ENCODE measurements at places on chromosomes 11 and 22.
A peak's percentile ranks its signal among the peaks of the same experiment; 100 is the strongest.

DNA sequence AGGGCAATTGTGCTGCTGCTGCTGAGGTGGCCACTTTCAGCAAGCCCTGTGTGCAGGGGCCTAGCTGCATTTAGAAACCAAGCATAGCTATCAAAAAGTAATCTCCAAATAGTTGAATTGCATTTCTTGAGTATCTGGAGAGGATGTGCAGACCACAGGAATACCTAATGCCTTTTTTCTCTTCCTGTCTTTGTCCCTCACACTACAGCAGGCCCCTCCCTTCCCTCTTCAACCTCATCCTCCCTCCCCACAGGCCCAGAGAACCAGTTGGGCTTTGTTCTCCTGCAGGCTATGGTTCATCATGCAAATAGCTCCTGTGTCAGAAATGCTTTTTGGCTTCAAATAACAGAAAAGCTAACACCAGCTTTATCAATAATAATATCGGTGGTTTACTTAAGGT lies 47.7 kb downstream of the DKK3 start:
- no peak for DNase-seq

- DNase-seq = no peak
These were observed 452.7 kb upstream of the CNTN5 start for GRCh38 chr11:98568013-98568412.

DNA sequence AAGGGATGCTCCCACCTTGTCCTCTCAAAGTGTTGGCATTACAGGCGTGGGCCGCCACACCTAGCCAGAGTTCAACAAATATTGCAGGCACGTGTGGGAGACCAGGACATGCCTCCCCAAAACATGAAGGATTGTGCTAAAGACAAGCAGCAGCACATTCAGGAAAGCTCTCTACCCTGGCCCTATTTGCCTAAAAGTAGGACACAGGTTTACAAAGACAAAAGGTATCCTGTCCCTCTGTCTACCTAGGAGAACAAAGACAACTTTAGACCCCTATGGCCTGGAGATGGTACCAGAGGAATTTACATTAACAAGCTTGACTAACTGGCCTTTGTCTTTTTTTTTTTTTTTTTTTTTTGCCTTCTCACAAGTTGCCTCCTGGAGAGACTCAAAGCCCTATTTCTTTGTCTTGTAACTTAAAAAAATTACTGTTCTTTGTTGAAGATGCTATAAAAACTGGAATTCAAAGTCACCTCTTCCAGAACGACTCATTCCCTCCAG lies 859 bp upstream of the ACCS start:
- DNase-seq = no peak

GRCh38 chr11:57109331-57109730 lies 72.4 kb upstream of the LRRC55 start:
- no peak for DNase-seq

DNA sequence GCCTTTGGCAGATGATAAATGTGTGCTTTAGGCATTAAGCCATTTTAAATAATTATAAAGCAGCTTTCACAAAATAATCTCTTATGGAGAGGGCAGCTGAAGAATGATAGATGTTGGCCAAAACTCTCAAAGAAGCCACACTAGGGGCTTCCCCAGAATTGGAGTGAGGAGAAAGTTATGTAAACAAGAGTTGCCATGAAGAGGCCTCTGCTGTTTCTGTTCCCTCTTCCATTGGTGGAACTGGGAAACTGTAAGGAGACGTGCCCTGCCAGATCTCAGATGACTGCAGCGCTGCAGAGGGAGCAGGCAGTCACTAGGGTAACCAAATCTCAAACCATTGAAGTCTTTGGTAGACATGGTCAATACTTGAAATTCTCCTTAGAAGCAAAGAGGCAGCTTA lies 19.4 kb upstream of the APLP2 start:
- DNase-seq = peak; percentile 14

DNA sequence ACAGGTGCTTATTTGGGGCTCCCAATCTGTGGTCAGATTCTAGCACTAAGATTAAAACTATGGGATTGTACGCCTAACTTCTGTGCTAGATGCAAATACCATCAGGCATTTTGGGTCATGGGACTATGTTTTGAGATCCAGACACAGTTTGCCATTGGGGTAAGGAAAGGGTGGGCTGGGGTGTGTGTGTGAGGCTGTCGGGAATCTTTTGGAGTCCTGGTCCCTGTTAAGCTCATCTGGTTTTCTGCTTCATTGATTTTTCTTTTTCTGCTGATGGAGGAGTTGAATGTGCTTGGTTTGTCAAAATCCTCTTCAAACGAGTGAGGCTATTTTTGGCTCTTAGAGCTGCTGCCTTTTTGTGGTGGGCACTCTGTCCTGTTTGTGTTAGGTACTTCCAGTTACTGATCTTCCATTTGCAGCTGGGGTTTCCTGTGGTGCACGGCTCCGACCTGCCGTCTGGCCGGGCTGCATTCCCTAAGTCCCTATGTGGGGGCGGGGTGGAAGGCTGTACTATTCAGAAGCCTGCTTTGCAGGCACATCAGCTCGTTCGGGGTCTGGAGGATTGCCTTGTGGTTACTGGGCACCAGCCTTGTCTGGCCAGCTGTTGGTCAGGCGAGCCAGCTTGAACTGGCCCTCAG lies 2.9 kb downstream of the BCR start:
- DNase-seq = peak; percentile 61

DNA sequence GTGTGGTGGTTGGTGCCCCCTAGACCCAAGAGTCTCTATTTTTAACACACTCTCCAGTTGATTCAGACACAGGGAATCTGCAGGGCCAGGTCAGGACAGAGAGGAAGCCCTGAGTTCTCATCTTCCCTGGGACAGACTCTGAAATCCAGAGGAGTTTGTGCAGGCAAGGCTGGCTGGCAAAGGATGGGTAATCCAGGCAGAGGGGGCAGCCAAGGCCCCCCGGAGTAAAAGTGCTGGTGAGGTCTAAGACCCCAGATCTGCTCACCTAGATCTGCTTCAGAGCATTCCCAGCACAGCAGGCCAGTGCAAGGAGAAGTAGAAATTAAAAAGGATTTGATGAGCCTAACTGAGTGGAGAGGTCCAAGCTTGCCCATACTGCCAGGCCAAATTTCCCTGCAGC lies 40.6 kb upstream of the MN1 start:
- no peak for DNase-seq

DNA sequence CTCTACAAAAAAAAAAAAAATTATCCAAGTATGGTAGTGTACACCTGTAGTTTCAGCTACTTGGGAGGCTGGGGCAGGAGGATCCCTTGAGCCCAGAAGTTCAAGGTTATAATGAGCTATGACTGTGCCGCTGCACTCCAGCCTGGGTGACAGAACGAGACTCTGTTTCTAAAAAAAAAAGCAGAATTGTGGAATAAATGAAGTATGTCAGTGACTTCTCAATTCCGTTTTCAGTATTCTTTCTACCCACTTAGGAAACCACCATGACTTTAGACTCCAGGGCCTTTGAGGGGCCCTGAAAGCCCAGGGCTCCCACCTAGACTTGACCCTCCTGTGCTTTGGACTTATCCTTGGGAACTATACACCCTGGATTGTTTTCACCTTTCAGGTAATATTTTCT lies 6.5 kb upstream of the NUP160 start:
- no peak for DNase-seq

DNA sequence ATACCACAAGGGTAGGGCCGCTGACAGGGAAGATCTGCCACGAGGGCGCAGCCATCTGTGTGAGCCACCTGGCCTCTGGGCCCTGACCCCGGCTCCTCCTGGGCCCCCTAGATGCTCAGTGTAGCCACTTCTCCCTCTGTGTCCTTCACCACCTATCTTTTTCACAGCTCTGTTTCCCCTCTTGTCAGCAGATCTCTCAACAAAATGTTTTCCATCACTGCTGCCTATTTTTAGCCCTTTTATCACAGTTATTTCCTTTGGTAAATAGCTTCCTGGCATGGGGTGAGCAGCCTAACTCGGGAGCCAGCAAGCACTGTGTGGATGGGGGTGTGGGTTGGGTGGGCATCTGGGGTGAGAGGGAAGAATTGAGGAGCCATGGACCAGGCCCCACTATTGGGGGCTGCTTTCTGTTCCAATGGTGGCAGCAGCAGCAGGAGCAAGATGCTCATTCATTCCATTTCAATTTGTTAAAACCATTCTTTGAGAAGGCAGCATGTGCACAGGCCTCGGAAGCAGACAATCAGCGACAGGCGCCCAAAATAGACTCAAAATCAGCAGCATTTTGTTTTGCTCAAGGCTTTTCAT lies 135.2 kb upstream of the NAV2 start:
- DNase-seq = peak; percentile 15

DNA sequence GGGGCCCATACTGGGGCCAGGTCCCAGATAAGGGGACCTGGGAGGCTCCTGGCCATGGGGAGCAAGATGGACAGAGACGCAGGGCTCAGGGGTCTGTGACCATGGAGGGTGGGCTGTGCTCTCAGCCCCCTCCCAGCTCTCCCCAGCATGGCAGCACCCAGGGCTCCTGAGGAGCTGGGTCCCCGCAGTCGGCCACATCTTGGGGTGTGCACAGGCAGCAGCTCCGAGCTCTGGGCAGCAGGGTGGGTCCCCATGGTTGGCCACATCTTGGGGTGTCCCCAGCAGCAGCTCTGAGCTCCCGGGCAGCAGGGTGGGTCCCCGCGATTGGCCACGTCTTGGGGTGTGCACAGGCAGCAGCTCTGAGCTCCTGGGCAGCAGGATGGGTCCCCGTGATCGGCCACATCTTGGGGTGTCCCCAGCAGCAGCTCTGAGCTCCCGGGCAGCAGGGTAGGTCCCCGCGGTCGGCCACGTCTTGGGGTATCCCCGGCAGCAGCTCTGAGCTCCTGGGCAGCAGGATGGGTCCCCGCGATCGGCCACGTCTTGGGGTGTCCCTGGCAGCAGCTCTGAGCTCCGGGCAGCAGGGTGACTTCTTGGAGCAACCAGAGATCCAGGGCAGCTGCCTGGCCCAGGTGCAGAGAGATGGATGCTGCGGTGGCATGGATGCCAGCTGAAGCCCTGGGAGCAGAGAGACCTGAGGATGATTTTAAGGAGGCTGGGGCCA lies 18.3 kb upstream of the MUC5B start:
- DNase-seq = no peak

DNA sequence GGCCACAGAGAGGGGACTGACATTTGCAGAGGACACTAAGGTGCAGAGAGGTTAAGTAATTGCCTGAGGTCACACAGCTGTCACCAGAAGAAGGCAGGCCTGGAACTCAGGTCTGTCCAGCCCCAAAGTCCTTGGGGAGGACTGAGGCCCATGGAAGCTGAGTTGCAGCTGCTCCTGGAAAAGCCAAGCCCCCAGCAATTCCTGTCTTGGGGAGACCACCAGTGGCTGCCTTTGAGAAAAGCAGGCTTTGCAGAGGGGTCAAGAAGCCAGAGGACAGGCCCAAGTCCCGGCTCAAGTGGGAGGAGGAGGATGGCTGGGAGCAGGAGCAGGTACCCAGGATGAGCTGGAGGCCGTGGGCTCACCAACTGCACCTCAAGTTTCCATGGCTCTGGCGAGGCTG lies 3.4 kb downstream of the NFAM1 start:
- DNase-seq = no peak

- no peak for DNase-seq
These were observed 16.7 kb downstream of the TP53AIP1 start for GRCh38 chr11:128926000-128926399.

GRCh38 chr22:44045145-44045544 lies 21.0 kb downstream of the PARVB start:
- DNase-seq = no peak

Data from AG20443 (cell line).